H54 (cell line): ENCODE measurements at places on chromosomes 16 and 17.

- DNase-seq: no peak
Measured at GRCh38 chr16:80447241-80447640, 93.6 kb upstream of the DYNLRB2 start.

- no peak for DNase-seq
Measured at GRCh38 chr17:32266389-32267301, 1.0 kb downstream of the RHBDL3 start.

GRCh38 chr16:54526087-54526486, 239.5 kb upstream of the IRX3 start:
- DNase-seq: no peak

DNA sequence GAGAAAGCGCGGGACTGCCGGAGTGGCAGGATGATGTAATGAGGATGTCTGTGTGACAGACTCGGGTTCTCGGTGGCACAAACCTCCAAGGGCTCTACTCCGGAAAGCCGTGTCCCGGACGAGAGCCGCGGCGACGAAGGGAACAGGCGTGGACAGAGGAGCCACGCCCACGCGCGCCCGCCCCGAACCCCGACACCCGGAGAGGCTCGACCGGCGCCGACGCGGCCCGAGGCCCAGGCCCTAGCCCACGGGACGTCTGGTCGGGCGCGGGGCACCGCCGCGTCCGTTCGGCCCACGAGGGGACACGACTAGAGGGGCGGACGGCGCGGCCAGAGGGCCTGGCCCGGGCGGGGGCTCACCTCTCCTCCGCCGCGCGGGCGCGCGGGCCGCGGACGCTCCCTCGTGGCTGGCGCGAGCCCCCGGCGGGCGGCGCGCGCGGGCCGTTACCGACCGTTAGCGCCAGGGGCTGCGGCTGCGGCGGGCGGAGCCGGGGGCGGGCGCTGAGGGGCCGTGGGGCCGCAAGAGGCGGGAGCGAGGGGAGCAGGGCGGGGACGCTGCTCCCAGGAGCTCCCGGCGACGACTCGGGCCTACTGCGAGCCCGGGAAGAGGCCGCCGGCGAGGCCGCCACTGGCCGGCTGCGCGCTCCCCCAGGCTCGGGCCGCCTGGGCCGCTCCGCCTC, 2.1 kb upstream of the IRX5 start:
- DNase-seq: peak; percentile 53

DNA sequence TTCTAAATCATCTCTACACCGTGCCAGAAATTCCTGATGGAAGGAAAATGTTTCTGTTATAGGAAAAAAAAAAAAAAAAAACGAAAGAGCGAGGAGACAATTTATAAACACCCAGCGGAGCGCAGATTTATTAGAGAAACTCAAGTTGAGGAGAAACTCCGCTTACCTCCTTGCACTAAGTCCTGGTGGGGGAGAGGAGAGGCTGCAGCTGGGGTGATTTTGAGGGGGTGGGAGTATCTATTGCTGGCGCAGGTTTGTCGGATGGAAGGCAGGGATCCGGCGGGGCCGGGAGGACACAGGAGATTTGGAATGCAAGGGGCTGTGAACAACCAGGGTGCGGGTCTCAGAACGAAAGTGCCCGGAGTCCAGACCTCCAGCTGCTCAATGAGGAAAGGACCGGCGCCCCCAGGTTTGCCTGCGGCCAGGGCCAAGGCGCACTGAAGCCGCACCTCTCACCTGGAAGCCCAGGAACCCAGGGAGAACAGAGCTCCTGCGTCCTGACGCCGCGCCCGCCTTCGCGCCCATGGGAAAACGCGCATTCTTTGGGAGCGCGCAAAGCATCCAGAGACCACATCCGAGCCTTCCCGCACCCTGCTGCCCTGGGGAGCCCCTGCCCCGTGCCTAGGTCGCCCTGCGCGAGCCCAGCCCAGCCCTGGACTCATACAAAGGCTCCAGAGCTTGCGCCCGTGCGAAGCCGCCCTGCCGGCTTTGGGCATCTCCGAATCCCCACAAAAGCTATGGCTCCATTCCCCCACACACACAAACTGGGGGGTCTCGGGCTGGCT, 2.6 kb upstream of the HOXB8 start:
- no peak for DNase-seq

DNA sequence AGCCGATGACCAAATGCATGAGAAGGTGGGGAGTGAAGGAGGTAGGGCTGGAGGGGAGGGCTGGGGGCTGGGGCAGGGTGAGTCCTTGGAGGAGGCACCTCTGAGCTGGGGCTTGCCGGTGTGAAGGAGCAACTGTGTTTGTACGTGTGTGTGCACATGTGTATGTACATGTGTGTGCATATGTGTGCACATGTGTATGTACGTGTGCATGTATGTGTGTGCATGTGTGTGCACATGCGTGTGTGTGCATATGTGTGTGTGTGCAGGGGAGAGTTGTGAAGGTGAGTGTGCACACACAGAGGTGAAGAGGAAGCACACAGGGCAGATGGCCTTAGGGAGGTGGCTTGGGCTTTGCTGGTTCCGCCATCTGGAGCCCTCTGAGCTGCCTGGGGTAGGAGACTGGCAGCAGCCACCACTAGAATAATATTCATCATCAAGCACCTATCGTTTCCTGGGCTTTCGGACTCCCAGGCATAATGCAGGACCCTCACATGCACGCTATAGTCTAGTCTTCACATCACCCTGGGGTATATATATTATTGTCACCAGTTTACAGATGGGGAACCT, 120.9 kb upstream of the CDC42EP4 start:
- no peak for DNase-seq

- no peak for DNase-seq
Measured at GRCh38 chr16:87973717-87974116, 22.5 kb downstream of the BANP start.

- no peak for DNase-seq
Measured at GRCh38 chr17:72365857-72366414, 245.1 kb downstream of the SOX9 start.

GRCh38 chr16:56191156-56191815, at the start of gene GNAO1:
GNAO1 (plus strand) TSS chr16:56191489; CDS start chr16:56192236, 747 bp downstream.
- DNase-seq: peak; percentile 36

- peak; percentile 95 for DNase-seq
Measured at GRCh38 chr17:74744714-74745547, 3.5 kb upstream of the NHERF1 start.

DNA sequence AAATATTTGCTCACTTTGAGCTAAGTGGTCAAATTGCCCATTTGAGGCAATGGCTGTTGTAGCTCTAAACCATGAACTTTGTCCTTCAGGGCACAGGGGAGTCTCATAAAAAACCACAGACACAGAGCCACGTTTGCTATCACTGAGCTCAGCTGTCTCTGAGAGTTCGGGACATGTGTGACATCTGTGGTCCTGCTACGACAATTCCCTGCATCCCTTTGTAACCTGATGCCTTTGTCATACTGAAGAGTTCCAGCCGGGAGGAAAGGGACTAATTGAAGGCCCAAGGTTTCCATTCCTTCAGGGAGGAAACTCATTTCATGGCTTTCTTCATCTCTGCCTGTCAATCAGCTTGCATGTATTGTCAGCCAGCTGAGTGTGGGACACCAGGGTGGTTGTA, 599.4 kb upstream of the CDH5 start:
- DNase-seq: no peak

- DNase-seq: no peak
Measured at GRCh38 chr16:81554979-81555378, 110.4 kb downstream of the CMIP start.

GRCh38 chr16:82783933-82784572, 157.3 kb downstream of the CDH13 start:
- no peak for DNase-seq

GRCh38 chr17:27240086-27240801, 53.7 kb upstream of the WSB1 start:
- DNase-seq: no peak

DNA sequence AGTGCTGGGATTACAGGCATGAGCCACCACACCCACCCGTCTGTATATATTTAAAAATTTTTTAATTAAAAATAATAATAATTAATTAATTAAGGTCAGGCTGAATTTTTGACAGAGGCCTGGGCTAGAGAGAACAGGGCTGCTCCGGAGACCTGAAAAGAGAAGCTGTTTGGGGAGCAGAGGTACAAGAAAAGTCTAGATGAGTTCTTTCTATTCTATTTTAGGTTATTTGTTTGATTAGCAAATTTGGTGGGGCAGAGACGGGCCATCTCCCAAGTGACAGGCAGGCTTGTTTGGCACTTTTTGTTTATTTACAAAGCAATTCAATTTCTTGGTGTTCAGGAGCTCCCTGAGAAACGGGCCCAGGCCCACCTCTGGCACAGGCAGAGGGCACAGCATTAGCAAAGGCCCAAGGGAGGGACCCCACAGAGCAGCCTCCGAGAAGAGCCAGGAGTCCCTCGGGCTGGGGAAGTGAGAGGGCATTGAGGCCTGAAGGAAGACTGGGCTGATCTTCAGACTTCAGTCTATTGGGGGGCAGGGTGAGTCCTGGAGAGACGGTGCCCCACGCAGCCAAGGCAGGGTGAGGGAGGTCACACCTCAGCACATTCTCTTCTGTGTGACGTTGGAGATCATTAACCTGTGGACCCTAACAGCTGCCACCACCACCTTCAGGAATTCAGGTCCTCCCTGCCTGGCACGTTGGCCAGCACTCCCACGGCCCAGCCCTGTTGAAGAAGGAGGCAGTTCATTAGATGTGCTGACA, 10.8 kb upstream of the RIPOR1 start:
- DNase-seq: no peak

GRCh38 chr17:55350825-55351205, 70.8 kb downstream of the MMD start:
- no peak for DNase-seq

DNA sequence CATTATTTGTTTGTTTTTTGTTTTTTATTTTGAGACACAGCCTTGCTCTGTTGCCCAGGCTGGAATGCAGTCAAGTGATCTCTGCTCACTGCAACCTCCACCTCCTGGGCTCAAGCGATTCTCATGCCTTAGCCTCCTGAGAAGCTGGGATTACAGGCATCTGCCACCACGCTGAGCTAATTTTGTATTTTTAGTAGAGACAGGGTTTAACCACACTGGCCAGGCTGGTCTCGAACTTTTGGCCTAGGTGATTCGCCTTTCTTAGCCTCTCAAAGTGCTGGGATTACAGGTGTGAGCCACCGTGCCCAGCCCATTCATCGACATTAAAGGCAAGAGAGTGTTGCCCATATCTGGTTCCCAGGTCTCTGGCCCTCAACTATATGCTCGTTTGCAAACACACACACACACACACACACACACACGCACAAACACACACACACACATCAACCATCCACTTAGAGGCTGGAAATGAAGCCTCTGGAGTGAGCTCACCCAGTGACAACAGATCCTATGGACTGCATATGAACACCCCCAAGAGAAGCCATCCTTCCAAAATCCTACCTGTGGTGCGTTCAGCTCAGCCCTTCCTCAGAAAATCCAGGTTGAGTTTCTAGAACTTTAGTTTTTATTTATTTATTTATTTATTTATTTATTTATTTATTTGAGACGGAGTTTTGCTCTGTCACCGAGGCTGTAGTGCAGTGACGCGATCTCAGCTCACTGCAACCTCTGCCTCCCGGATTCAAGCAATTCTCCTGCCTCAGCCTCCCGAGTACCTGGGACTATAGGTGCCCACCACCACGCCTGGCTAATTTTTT, 12.3 kb upstream of the SEPHS2 start:
- no peak for DNase-seq

DNA sequence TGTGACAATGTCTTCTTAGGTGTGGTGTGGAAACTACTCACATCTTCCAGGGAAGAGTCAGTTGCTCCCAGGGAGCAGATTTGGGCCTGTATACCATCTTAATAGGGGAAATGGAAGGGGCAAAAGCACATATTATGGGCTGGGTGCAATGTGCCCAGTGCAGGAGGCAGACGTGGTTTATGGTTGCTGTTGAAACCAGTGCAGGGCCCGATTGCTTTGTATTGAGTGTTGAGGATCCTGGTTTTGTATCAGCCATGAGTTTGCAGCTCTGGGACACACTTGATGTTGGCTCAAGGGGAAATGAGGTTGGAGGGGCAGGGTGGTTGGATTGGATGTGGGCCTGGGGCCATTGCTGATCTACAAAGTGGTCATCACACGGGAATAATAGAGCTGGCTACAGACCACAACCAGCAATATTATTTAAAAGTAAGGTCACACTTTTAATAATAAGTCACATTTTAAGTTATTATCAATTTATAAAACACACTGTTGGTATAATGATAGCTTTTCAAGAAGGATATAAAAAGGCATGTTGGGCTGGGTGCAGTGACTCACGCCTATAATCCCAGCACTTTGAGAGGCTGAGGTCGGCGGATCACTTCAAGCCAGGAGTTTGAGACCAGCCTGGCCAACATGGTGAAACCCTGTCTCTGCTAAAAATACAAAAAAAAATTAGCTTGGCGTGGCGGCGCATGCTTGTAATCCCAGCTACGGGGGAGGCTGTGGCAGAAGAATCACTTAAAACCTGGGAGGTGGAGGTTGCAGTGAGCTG, 302.4 kb downstream of the SEC14L1 start:
- no peak for DNase-seq

- no peak for DNase-seq
Measured at GRCh38 chr17:13967416-13967815, 101.9 kb upstream of the COX10 start.

DNA sequence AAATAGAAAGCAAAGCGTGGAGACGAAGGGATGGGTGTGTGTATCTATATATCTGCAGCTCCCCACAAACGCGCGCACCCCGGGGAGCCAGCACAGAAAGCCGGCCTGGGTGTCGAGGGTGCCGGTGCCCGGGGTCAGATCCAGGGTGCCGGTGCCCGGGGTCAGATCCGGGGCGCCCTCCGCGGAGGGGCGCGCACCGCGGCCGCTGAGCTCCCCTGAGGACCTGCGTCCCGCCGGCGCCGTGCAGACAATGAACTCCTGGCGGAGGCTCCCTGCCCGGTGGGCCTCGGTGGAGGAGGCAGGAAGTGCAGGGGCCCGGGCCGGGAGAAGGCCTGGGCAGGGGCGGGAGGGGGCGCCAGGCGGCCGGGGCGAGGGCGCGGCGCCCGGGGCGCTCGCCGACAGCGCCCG, 1.1 kb downstream of the ZNF423 start:
- no peak for DNase-seq

- DNase-seq: peak; percentile 80
Measured at GRCh38 chr17:2929881-2930533, 133.4 kb downstream of the OR1D5 start.

GRCh38 chr16:84999857-85000480, 11.4 kb downstream of the ZDHHC7 start:
- no peak for DNase-seq

DNA sequence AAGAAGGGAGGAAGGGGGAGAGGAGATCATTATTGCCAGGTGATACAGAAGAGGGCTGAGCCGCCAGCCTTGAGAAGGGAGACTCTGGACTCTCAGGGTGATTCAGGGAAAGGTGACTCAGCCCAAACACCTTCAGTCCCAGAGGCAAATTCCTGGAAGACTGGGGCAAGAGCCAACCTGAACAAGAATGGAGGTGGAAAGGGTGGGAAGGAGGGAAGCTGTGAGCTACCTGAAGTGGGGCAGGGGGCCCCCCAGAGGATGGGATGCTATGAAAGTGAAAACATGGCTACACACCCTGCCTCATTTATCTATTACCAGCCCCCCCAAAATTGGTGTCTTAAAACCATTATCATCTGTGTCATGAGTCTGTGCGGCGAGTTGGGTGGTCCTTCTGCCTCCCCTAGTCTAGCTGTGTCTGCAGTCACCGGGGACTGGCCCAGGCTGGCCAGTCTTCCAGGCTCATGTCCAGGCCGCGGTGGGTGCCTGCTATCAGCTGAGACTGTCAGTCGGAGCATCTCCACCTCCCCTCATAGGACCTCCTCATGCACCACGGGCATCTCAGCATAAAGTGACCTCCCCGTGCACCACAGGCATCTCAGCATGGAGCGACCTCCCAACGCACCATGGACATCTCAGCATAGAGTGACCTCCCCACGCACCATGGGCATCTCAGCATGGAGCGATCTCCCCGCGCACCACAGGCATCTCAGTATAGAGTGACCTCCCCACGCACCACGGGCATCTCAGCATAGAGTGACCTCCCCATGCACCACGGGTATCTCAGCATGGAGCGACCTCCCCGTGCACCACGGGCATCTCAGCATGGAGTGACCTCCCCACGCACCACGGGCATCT, 3.2 kb upstream of the SLC47A2 start:
- peak; percentile 89 for DNase-seq
